Stimulated activated CD8-positive, alpha-beta memory T cell treated with anti-CD3 and anti-CD28 coated beads, Interleukin-7, amount 100 ng/mL, for 4 hours (primary cell): ENCODE measurements at places on chromosomes 6 and 20.

- DNase-seq: no peak
These were observed 592.4 kb downstream of the RFPL4B start for GRCh38 chr6:112939563-112939962.

DNA sequence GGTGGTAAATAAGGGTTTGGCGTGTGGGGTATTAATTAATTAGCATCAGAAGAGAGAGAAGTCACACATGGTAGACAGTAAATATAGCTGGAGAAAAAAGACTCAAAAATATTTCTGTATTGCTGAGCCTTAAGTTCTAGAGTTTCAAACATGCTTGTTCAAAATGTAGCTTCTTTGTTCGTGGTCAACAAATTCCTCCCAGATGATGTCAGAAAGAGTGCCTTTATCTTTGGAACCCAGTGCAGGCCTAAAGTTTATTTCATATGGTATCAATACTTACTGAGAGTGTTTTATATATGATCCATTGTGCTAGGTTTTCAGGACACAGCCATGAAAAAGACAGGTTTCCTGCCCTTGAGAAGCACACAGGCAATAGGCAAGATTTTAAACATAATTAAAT is 18.3 kb downstream of the MARCKS start:
- DNase-seq: no peak

DNA sequence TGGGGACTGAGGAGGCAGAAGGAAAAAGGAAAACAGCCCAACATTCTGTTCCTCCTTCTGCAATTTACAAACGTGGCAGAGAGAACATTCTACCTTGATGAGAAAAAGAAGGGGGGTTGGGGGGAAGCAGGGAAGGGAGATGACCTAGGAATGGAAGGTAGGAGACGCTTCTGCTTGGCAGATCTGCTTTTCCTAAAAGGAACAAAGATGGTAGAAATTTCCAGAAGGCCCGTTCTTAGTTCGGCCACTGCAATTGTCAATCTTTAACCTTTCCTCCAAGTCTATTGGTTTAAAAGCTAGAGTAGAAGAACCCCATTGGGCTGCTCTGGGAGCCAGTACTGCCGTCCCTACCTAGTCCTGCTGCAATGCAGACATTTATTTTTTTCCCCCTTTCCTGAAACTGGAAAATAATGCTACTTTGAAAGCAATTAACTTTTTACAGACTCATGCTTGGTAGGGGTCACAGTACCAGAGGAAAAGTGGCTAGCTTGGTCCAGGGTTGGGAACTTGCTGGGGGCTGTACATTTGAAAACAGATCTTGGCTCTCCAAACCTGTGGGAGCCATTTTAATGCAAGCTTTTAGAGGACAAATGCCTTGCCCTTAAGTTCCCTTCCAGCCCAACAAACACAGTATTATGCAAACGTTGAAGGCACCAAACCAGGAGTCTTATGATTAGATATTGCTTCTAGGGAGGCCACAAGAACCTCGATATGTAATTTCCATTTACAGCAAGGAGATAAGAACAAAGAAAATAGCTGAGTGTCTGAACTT is 2.6 kb downstream of the ZMYND8 start:
- no peak for DNase-seq

- no peak for DNase-seq
These were observed 1283.3 kb upstream of the GJE1 start for GRCh38 chr6:140849456-140849855.

GRCh38 chr20:62505337-62506045 is 29.7 kb upstream of the GATA5 start:
- DNase-seq: no peak

DNA sequence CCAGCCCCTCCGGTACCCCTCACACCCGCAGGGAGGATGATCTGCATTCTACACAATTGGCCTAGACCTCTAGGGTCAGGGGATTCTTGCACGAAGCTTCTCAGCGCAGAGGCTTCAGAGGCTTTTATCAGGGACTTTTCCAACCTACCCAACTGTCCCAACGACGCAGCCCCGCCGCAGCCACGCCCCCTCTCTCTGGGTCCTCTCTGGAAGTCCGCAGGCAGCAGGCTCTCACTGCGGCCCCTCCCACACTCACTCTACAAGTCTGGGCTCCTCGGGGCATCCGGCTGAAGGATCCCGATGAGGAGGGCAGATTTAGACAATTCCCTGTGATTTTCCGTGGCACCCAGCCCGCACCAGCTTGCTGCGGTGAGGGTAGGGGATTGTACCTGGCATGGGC is 227.7 kb upstream of the RNF24 start:
- DNase-seq: no peak
